ENCODE measurements at places on chromosomes 7 and 10.
A peak's percentile ranks its signal among the peaks of the same experiment; 100 is the strongest.

DNA sequence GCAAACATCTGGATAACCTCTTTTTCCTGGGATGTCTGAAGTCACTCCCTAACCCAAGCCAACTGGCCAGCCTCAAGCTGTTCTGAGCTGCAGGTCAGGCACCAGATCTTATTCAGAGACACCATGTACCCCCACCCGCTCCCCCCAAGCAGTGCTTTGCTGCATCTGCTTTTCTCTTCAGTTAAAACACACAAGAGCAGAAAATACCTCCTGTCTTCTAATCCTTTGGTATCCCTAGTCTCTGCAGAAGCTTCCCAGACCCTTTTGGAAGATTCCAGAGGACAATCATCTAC lies 3.0 kb downstream of the ZNF488 start:
- no peak for DNase-seq

GRCh38 chr7:70347463-70348254 lies 749.4 kb downstream of the AUTS2 start:
- DNase-seq = no peak

GRCh38 chr7:46537191-46537905 lies 616.3 kb upstream of the IGFBP3 start:
- DNase-seq = no peak

DNA sequence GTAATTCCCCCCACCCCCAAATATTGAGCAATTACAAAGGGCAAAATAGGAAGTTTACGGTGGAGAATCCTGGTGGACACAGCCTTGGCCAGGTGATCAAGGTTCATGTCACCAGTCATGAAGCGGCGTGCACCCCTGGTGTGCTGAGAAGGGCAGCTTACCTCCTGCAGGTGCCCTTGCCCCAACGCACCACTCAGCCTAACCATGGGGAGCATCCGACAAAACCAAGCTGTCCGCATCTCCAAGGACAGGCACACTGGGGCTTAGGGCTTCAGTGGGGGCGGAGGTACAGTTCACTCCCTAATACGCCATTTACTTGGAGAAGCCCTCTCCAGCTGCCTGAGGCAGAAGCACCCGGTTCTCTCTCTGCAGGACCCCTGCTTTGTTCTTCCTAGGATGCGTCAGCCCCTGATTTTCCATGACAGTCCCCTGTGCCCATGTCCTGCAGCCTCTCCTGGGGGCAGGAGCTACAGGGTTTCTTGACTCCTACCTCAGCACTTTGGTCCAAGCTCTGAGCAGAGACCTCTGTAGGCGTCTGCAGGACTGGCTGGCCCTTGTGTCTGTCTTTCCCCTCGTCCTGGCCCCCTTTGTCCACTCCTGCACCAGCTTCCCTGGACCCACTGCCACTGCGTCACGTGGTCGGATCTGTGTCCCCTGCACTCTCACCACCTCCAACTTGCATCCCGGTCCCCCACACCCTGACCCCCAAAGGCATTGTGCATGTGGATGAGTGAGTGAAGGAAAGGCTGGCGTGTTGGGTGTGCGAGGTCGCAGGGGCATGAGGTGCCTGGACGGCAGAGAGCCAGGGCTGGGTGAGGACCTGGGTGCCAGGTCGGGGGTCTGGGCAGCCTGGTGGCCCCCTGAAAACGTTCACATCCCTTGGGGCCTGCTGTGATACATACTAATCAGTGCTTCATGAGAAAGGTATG lies 113.7 kb downstream of the LHPP start:
- DNase-seq = no peak

- no peak for DNase-seq
Measured at GRCh38 chr10:119677904-119678755, 26.9 kb downstream of the BAG3 start.

- no peak for DNase-seq
Measured at GRCh38 chr7:151211155-151211772, 976 bp upstream of the H2BK1 start.

GRCh38 chr7:115748123-115748738 lies 282.3 kb downstream of the TFEC start:
- peak; percentile 14 for DNase-seq

DNA sequence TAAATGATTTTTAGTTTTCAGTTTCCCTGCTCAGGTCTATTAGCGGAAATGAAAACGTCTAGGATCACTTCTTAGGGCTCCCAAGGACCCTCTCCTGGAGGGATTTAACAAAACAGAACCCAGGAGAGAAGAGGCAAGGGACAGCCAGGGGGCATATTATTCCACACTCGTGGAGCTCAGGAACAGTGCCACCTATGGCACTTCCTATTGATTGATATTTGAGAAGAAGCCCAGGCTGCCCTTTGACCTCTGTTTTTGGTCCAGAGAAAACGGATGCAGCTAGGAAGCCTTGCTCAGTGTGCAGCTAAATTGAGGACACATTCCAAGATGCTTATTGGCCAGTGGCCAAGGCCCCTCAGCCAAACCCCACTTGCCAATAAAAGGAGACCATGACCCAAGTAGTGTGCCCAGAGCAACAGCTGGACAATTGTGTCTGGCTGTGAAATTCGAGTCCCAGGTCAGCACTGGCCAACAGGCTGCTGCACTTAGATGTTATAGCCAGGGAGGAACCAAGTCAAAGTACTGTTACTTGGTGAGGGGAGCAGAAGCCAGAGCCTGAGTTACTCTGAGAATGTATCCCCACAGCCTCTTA lies 24.0 kb upstream of the GPNMB start:
- no peak for DNase-seq

GRCh38 chr7:128045766-128046165 lies 14.5 kb upstream of the LRRC4 start:
- DNase-seq = no peak

- no peak for DNase-seq
Measured at GRCh38 chr10:28892818-28893547, 215.7 kb downstream of the BAMBI start.

DNA sequence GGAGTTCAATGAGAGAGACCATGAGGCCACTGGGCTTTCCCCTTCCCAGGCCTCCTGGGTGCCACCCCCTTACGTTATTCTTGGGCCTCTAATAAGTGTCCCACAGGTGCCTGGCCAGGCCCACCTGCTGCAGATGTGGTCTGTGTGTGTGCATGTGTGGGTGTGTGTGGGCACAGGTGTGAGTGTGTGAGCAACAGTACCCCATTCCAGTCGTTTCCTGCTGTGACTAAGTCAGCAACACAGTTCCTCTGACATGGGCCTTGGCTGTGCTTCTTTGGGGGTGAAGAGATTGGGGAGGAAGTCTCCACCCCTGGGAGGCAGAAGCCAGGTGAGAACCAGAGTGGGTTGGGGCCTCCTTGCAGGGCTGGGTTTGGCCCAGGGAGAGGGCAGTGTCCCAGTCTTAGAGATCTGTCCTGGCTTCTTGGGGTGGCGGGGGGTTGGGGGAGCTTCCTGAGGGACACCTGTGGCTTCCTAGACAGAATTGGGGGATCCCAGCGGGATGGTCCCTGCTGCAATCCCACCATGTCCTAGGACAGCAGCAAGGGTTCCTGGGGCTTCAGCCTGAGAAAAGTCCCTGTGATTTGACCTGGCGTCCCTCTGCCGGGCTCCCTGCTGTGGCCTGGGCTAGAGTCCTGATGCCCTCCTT lies 4.1 kb upstream of the PILRB start:
- peak; percentile 49 for DNase-seq

DNA sequence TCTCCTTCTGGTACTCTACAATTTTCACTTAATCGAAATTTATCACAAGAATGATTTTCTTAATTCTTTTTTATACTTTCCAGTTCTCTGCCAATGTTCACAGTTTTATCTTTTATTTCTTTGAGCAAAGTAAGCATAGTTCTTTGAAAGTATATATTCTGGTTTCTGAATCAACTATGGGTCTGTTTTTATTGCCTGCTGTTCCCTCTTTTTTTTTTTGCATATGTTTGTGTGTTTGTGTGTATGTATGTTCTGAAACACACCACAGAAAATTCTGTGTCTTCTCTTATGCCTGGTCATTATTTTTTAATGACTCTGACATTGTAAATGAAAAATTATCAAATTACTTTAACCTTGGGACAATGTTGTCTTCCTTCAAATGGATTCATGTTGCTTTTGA lies 15.9 kb upstream of the TMEM273 start:
- no peak for DNase-seq

DNA sequence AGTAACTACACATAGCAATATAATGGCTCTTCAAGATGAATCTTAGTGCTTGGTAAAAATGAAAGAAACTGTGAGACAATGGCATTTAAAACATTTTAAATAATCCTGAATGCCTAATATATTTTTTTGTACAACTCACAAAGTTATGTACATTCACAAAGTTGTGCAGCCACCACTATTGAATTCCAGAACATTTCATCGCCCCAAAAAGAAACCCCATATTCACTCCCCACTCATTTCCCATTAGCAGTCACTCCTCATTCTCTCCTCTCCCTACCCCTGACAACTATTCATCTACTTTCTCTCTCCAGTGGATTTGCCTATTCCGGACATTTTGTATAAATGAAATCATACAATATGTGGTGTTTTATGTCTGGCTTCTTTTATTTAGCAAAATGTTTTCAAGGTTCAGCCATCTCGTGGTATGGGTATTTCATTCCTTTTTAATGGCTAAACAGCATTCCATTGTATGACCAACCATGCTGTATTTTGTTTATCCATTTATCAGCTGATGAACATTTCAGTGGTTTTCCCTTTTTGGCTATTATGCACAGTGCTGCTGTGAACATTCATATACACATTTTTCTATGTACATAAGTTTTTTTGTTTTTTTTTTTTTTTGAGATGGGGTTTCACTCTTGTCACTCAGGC lies 34.7 kb downstream of the ENTPD7 start:
- no peak for DNase-seq

DNA sequence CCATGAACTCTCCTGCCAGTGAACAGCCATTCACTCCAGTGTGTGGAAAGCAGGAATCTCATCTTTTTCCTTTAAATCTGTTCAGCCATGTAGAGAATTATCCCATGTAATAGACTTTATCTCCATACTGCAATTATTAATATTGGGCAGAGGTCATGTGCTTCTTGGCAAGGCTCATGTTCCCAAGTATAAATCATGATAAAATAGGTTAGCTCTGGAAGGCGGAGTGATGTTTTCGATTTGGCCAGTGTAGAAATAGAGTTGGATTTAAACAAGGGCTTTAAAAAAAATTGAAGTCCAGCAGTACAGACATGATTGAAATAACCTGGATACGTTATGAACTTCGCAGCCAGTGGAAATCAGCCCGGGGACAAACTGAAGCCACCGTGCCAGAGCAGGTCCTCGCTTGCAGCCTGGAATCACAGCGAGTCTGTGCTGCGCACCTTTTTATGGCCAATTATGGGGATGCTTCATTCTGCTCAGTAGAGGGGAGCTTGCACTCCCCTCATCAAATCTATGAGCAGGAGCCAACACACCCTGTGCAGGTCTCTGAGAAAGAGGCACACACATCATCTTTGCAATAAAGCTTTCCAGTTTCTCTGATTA lies 654.0 kb upstream of the MKI67 start:
- DNase-seq = no peak

DNA sequence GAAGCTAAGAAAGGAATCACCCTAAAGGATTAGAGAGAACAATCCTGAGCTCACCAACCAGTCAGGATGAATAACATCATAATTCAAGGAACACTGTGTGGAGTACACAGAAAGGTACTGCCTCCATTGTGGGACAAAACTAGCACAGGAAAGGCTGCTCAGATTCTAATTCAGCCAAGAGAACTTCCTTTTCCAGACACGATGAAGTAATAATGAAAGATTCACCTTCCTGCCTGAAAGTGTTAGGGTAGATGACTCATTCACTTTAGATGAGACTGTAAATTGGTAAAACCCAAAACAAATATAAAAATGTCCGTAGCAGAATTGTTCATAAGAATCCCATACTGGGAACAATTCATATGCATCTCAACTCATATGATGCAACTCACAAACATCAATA lies 167.2 kb downstream of the CDC14C start:
- DNase-seq = no peak

DNA sequence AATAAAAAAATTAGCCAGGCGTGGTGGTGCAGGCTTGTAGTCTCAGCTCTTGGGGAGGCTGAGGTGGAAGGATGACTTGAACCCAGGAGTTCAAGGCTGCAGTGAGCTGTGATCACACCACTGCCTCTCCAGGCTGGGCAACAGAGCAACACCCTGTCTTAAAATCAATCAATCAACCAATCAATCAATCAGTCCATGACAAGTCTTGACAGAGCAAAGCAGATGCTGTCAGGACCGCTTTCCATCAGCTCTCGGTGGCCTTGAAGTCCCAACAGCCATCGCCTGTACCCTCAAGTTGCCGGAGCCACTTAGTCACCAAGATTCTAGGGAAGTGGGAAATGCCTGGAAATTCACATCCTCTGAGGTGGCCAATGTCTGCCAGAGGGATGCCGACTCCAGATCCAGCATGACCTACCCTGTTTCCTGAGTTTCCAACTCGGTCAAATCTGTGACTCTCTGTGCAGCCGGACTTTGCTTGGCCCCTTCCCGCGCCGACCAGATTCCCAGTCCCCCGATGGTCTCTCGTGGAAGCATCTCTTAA lies 871 bp upstream of the CCL24 start:
- no peak for DNase-seq

- no peak for DNase-seq
Measured at GRCh38 chr7:67593794-67594193, 597.2 kb downstream of the TYW1 start.

GRCh38 chr10:124344931-124345330 lies 73.8 kb downstream of the OAT start:
- DNase-seq = no peak

DNA sequence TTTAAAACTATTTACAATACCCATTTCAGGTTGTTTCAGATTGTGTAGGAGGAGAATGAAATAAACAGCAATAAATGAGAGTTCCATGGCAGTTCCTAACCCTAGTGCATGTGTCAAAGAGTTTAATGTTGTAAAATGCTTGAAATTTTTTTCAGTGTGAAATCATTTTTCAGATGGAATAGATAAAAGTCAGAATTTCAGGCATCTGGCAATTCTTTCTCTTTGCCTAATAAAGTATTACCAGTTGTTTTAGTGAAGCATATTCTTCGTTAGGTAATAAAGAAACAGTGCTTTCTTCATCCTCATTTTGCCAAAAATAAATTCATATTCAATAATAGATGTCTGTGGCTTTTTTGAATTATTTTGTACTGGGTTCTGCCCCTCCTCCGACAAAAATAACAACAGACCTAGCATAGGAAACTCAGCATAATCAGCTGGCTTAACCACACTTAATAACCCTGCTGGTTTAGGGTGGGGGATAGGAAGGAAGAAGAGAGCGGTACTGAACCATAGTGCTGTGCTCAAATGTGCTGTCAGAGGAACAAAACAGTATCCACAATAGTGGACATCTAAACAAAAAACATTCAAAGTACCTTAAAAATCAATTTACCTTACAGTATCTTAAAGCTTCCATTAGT lies 39.1 kb downstream of the MINDY3 start:
- no peak for DNase-seq

GRCh38 chr7:585229-585711 lies 65.6 kb upstream of the PDGFA start:
- DNase-seq = no peak

- no peak for DNase-seq
Measured at GRCh38 chr7:28348636-28349035, 63.7 kb upstream of the CREB5 start.

- DNase-seq = no peak
Measured at GRCh38 chr7:28395404-28395803, 16.9 kb upstream of the CREB5 start.
